NCI-H187 (cell line): ENCODE measurements at places on chromosomes 2 and 18.

DNA sequence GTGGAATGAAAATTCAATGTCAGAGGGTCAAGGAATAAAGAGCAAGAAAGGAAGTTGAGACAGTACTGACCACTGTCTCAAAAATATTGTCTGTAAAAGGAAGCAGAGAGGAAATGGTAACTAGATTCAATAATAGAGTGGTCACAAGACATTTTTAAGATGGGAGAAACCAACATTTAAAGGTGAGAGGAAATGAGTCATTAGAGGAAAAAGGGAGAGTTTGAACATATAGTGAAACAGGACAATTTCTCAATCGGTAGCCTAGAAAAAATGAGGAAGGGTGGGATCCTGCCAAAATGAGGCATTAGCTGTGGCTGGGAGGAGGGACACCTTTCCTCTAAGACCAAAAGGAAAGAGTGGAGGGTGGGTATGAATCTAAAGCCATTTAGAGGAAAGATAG lies 288.5 kb downstream of the SP3 start:
- DNase-seq, result no peak

- no peak for DNase-seq
These were observed 123.1 kb downstream of the LRRTM4 start for GRCh38 chr2:77398970-77399600.

GRCh38 chr2:2762913-2763312 lies 431.8 kb upstream of the MYT1L start:
- no peak for DNase-seq

DNA sequence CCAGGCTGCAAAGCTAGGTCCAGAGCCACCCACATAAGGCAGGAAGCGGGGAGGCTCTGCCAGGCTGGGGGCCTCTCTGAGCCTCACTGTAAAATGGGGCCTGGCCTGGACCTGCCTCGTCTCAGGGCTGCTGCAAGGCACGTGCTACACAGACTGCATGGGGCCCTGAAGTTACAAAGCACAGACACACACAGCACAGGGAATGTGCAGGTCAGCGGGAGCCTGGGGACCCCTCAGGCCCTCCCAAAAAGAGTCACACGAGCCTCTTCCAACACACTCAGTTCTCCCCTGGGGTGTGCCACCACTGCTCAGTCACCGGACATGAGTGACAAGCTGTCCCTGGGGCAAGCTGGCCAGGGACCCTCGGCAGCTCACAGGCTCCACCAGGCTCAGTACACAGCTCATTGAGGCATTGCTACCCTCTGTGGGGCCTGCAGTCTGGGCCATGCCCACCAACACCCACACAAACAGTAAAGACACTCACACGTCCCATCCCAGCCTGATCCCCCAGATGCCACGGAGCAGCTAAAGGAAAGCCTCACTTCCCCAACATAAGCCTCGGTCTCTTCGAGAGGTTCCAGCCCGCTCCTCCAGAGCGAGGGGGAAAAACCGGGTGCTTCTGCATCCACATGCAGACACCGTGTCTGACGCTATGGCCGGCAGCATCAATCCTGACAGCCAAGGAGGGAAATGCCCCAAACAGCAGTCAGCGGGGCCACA lies 33.7 kb downstream of the BOK start:
- DNase-seq, result no peak

DNA sequence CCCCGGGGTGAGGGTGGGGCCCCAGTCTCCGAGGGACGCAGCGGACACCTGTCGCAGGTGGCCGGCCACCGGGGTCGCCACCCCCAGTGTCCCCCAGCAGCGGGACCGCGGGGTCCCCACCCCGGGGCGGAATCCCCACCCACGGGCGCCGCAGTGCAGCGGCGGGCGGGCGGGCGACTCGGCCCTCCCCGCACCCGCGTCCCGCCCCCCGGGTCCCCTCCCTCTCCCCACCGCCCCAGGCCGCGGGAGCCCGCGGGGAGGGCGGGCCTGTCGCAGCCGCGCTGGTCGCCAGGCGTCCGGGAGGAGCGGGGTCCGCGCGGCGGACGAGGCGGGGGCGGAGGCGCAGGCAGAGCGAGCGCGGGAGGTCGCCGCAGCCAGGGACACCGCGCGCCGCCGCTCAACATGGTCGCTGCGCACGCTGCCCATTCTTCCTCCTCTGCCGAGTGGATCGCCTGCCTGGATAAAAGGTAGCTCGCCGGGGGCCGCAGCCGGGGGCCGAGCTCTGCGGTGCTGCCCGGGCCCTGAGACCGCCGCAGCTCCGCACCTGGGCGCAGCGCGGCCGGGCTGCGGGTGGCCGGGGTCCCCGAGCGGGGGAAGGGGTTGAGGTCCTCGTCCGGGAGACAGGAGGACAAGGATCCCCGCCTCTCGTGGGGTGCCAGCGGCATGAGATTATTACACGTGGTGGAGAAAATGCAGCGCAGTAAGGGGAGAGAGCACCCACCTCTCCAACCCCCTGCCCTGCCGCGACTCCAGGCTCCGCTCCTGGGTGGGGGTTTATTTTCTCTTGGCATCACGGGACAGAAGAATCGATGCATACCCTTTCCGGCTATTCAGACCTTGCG lies at the start of gene RAPGEF4:
RAPGEF4 (plus strand) TSS at position 264 of the 842 bp plus-strand sequence; CDS start at position 403, 139 bp downstream.
- peak; percentile 6 for DNase-seq

DNA sequence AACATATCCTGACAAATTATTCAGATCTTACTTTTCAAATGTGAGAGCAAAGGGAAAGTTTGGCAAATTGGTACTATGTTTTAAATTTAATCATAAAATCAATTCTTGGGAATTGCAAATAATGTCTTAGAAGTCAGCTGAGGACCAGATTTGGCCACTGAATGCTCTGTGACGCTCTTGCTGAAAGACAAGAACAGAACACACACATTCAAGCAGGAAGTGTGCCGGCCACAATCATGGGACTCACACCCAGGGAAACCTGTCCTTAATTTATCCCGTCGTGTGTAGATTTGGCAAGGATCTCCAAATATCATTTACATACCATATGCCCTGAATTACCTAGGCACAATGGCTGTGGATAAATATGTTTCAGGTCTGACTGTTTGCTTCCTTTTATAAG lies 253.1 kb downstream of the TCF4 start:
- no peak for DNase-seq

- no peak for DNase-seq
These were observed 63.6 kb downstream of the MARCO start for GRCh38 chr2:119005555-119005954.

DNA sequence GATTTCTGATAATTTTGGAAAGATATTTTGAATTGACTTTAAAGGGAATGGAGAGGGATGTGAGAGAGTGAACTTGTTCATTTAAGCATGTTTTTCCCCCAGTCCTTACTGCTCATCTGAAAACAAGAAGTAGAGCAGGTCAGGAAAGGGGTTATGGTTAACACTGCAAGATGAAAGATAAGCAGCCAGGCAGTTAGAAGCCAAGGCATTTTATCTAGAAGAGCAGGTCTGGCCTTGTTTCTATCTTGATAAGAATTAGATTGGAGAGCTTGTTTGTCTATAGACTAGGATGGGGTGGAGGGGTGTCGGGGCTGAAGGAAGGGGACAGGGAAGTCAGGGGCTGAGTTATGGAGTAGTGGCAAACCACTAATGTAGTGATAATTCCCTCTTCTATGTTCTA lies 171.6 kb downstream of the IKZF2 start:
- no peak for DNase-seq

GRCh38 chr18:63844254-63844653 lies 43.3 kb upstream of the SERPINB2 start:
- no peak for DNase-seq

DNA sequence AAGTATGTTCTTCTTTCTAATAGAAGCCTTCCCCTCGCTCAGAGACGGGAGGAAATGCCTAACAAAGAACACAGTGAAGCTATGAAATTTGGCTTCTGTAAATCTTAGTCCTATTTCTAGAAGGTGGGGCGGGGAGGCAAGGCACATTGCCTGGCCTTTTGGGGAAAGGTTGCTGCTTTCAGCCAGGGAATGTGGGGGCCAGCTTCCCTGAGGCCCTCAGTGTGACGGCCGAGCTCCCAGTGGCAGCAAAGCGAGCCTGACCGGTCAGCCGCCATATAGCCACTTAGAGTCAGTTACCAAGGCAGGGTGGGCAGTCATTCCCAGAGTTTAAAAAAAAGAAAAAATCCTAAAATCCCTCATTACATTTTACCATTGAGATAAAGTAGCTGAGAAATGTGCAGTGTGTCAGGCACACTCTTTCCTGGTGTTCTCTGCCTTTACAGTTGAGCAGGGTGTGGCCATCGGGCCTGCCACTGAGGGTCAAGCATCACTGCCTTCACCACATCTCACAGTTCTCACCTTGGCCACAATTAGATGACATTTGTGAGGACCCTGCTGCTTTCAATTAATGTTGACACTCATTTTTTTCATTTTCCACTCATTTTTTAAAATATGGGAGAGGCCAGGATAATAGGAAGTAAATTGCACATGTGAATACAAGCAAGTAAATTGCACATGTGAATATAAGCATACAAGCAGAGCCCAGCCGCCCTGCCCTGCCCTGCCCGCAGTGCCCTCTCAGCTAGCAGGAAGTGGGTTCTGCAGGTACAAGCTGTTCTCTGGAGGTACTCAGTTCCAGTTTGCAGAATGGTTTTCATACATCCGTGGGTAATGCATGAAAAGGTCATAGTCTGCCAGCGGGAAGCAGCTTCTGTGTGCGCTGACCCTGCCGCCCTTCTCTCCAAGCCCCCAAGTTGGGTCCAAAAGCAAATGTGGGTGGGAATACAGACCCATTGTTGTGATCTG lies 76.9 kb downstream of the WDSUB1 start:
- no peak for DNase-seq

- DNase-seq, result peak; percentile 75
These were observed 37.4 kb downstream of the ACTR2 start for GRCh38 chr2:65264821-65265670.

DNA sequence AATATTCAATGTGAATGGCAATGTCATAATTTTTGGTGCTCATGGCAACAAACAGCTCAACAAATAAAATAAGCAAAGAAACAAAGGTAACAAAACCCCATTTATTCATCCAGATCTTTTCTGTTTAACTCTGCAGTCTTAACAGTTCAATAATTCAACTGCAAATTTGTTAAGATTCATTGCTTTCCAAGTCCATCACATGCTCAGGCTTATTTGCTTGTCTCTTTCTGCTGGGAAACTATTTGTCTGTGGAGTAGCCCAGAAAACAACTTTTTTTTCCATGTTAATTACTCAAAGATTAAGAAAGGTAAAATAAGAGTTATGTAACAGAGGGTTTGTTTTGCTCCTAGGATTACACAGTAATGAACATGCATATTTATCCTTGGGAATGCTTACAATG lies 92.6 kb upstream of the PNPT1 start:
- no peak for DNase-seq

GRCh38 chr2:37653805-37654378 lies 17.6 kb downstream of the CDC42EP3 start:
- no peak for DNase-seq

DNA sequence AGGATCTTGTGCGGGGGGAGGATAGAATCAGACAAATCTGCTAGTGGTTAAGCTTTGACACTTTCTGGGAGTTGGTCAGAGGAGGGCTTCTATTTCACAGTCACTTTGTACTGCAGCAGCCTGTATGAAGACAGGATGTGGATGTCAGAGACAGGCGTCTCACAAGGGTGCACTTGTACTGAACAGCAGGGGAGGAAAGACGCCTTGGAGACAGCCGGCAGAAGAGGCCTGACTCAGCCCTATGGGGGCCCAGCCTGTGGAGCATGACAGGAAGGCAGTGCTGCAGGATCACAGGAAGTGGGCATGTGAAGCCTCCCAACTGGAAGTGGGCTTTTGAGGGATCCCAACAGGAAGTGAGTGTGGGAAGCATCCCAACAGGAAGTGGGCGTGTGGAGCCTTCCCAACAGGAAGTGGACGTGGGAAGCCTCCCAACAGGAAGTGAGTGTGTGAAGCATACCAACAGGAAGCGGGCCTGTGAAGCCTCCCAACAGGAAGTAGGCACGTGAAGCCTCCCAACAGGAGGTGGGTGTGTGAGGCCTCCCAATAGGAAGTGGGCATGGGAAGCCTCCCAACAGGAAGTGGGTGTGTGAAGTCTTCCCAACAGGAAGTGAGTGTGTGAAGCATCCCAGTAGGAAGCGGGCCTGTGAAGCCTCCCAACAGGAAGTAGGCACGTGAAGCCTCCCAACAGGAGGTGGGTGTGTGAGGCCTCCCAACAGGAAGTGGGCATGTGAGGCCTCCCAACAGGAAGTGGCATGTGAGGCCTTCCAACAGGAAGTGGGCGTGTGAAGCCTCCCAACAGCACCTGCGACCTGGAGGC lies 212.3 kb downstream of the SNTG2 start:
- no peak for DNase-seq

DNA sequence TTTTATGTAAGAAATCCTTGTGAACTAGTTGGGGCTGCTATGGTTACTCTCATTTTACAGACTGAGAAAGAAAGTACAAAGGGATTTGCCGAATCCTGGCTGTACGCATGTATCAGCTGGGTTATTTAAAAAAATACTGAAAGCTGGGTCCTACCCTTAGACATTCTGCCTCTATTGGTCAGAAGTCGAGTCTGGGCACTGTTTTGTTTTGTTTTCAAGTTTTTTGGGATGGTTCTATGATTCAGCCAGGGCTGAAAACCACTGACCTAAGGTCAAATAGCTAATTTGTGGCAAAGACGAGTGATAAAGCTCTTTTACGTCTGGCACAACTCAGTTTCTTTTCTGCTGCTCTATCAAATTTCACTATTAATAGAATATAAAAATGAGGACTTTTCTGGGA lies 5.9 kb upstream of the SLC8A1 start:
- DNase-seq, result no peak

GRCh38 chr2:222722327-222722946 lies 51.0 kb downstream of the MOGAT1 start:
- DNase-seq, result no peak

DNA sequence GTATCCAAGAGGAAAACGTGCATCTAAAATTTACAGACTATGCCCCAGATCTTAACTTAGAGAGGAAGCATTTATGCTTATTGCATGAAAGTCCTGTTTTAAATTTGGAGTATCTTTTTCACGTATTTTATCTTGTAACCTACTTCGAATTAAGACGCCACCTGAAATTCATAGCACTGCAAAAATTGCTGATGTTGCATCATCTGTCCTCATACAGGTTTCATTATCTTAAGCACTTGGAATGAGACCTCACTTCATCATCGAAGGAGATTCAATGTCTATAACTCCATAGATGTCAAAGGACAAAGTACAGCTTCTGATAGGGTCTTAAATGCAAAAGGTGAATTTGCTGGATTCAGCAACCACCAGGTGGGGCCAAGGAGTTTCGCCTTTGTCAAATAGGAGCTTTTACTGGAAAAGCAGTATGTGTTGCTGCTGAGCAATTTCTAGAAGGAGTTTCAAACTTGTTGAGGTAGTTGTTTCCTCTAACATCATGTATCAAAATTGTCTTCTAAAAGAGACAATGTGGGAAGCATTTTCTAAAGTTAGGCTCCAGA lies 106.4 kb upstream of the CCDC85A start:
- peak; percentile 23 for DNase-seq

DNA sequence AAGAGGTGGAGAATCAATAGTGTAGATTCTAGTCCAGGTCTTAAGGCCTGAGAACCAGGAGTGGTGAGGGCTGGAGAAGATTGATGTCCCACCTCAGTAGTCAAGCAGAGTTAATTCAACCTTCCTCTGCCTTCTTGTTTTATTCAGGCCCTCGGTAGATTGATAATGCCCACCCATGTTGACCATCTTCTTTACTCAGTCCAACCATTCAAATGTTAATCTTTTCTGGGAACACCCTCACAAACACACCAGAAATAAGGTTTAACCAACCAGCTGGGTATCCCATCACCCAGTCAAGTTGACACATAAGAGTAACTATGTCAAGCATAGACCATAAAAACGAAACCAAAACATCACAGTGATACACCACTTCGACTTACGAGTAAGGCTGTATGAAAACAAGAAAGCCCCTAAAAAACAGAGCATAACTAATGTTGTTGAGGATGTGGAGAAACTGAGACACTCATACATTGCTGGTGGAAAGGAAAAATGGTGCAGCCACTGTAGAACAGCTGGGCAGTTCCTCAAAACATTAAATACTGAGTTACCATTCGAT lies 57.5 kb downstream of the SLC35F5 start:
- DNase-seq, result no peak
